Spleen (tissue), 13 donors: ENCODE measurements at places on chromosomes 2 and 18. TPM values are rescaled to one million over a fixed set of nuclear protein-coding genes. Genes with fewer than 3 reads are reported as not detected.

DNA sequence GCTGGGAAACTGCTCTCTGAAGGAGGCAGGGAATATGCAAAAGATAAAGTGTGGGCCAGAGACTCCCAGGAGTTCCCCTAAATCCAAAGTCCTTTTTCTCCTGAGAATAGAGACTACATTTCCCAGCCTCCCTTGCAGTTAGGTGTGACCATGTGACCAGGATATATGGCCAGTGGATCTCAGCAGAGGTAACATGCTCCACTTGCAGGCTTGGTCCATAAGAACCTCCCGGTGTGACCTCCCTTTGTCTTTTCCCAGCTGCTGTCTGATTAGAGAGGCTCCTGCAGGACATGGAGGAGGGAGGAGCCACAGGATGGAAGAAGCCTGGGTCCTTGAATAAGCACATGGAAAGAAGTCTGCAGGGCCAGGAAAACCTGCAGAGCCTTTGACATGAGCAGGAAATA lies 76.2 kb downstream of the TGFA start:
- H3K4me3 ChIP-seq: no peak overlapping the region
- DNase-seq: no peak
- no peaks in the 10 kb centered on the region for H3K27me3 ChIP-seq
- peaks cover 4% of the 10 kb centered on the region for H3K4me1 ChIP-seq
- H3K36me3 ChIP-seq: no peaks in the 10 kb centered on the region

- no peaks in the 10 kb centered on the region for H3K4me1 ChIP-seq
- H3K36me3 ChIP-seq: no peaks in the 10 kb centered on the region
- no peaks in the 10 kb centered on the region for H3K27me3 ChIP-seq
- DNase-seq: no peak
- H3K27ac ChIP-seq: no peak overlapping the region
Measured at GRCh38 chr18:50072146-50072545, 122.8 kb downstream of the MYO5B start.

GRCh38 chr2:159124441-159124911 lies 156.0 kb downstream of the TANC1 start:
- no peak for DNase-seq
- H3K4me1 ChIP-seq: peaks cover 14% of the 10 kb centered on the region
- no peaks in the 10 kb centered on the region for H3K36me3 ChIP-seq
- no peak overlapping the region for H3K4me3 ChIP-seq
- H3K27me3 ChIP-seq: no peaks in the 10 kb centered on the region

Gene CRACDL
- total RNA-seq: 1.5 TPM

Gene STRADB
- 26.6 TPM for total RNA-seq

DNA sequence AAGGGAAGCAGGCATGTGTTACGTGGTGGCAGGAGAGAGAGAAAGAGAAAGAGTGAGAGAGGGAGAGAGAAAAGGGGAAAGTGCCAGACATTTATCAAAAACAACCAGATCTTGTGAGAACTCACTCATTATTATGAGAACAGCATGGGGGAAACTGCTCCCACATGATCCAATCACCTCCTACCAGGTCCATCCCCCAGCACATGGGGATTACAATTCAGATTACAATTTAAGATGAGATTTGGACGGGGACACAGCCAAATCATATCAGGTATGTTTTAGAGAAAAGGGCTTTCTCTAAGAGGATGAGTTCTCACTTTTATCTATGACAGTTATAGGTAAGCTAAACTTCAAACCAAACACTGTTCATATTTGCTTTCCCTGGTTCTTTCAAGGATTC lies 597.3 kb upstream of the PIK3C3 start:
- H3K4me1 ChIP-seq: no peaks in the 10 kb centered on the region
- no peaks in the 10 kb centered on the region for H3K27me3 ChIP-seq
- H3K27ac ChIP-seq: no peak overlapping the region
- no peak overlapping the region for H3K4me3 ChIP-seq
- H3K36me3 ChIP-seq: no peaks in the 10 kb centered on the region
- no peak for DNase-seq

Gene IL36A
- not detected for total RNA-seq

DNA sequence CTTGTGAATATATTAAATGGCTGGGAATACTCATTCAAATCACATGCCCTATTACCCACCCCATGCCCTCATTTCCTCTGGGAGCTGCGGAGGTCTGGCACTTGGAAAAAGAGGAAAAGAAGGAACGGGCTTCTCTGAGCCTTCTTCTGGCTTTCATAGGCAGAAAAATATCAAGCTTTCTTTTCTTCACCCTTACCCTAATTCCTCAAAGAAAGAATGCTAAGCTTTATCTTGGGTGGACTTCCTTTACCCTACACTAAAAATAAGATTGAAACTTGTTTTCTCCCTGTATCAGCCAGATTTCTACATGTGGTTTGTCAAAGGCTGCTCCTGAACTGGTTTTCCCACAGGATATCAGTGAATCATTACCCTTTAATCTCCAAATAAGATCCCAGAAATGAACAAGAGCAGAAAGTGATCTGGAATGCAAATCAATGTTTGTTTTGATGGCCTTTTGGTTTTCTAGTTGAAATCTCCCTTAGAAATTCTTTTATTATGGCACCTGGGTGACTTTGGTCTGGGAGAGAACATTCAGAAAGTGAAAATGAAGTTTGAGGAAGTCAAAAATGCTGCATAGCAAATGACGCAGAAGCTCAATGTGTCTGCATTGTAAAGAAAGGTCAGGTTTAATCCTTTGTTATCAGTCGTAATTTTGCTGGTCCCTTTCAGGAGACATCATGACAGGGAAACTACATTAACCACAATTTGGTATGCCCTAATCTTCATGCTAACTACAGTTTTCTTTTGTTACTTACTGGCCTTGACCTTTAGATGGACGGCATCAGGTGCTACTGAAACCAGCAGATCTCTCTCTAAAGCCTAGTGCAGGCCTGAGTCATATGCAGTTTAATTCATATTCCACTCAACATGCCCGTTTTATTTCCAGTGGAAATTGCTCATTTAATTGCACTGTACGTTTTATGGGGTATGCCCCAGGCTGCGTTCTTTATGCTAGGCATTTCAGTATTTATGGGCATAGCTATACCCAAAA lies 46.6 kb upstream of the HNRNPA3 start:
- no peaks in the 10 kb centered on the region for H3K27me3 ChIP-seq
- H3K4me1 ChIP-seq: peaks cover 16% of the 10 kb centered on the region
- no peaks in the 10 kb centered on the region for H3K36me3 ChIP-seq
- DNase-seq: no peak
- H3K4me3 ChIP-seq: no peak overlapping the region
- peak overlapping the region; percentile 88 for H3K27ac ChIP-seq

- no peak for DNase-seq
- H3K4me3 ChIP-seq: no peak overlapping the region
- H3K4me1 ChIP-seq: no peaks in the 10 kb centered on the region
Measured at GRCh38 chr2:29273685-29274611, 158.7 kb downstream of the CLIP4 start.
